ENCODE measurements at places on chromosomes 7 and 10. TPM values are rescaled to one million over a fixed set of nuclear protein-coding genes. Genes with fewer than 3 reads are reported as not detected.

GRCh38 chr7:553636-554111 is 34.0 kb upstream of the PDGFA start:
- no peak for DNase-seq

Gene IFIT1B
- total RNA-seq = not detected

Gene AASS
- total RNA-seq = 63.0 TPM

- DNase-seq = peak; percentile 58
Observed at GRCh38 chr7:44348300-44348699, 22.9 kb upstream of the CAMK2B start.

DNA sequence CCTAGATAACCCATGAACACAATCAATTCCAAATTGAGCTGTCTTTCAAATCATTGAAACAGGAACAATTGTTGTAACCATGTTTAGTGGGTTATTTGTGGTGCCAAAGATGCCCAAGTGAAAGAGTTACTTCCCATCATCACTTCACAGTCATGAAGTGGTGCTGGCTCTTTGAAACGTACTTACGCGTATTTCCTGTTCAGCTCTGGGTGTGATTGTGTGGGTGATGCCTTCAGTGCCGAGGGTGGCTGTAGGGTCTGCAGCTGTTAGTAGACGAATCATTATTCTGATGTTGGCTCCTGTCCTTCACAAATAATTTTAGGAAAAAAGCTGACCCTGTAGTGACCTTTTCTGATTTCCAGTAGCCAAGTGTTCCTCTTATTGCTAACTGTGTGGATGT is 323.1 kb upstream of the KIAA1217 start:
- no peak for DNase-seq

DNA sequence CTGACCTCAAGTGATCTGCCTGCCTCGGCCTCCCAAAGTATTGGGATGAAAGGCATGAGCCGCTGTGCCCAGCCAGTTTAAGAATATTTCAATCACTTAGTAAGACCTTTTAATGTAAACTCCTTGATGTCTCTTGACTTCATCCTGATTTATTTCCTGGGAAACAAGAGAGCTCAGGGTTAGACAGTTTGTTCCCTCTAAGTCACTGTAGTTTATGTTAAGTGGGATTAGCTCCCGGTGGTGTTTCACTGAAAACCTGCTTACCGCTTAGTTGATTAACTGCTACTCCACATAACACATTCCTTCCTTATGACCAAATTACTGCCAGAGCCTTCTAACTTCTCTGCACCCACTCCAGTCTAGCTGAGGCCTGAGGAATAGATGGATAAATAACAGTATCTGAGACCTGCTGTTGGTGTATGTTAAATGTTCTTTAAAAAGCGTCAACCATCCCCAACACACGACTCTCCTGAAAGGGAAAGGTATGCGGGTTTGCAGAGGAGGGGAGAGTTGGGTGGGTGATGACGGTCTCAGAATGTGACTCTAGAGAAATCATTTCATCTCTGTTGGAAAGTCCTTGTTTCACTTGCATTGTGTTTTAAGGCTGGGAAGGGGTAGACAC is 48.7 kb downstream of the CREB3L2 start:
- peak; percentile 99 for DNase-seq

DNA sequence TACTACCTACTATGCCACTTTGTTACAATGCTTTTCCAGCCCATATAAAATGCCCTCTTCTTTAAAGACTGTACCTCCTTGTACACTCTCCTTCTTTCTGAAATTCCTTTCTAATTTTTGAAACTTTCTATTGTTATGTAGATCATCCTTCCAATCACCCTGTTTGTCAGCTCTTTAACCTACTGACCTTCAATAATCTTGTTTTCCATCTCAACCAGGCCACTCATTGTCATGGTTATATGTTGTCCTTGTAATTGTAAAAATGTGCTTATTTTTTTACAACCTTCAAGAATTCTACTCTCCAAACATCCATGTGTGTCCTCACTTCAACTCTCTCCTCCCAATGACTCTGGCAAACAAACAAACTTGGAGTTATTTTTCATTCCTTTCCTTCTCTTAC is 1172.6 kb upstream of the CELF2 start:
- DNase-seq = no peak

DNA sequence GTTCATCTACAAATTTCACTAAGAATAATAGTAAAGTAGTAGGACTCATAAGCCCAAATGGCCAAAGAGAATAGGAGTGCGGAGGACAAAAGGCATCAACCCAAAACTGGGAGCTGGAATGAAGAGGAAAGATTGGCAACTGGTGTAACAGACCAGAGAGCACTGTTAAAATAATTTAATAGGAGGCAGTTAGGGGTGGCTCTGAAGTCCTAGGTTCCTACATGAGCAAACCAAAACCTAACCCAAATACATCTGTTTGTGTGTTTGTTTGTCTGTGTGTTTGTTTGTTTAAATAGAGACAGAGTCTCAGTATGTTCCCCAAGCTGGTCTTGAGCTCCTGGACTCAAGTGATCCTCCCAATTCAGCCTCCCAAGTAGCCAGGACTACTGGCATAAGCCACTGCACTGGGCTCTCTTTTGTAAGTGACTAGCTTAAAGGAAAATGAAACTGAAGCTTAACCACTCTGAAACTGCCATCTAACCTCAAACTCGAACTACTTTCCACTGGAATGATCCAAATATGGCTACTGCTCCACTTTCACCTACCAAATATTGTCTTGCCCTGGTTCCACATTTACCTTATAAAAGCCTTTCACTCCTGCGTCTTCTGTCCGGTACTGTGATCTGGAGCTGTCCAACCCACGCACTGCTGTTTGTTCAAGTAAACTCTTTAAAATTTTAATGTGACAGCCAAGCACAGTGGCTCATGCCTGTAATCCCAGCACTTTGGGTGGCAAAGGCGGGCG is 94.9 kb downstream of the AKR1D1 start:
- DNase-seq = no peak

Gene ERCC6
- total RNA-seq = 16.1 TPM

GRCh38 chr7:93779115-93779514 is 111.4 kb downstream of the TFPI2 start:
- no peak for DNase-seq

Gene SFTPA2
- not detected for total RNA-seq

Gene CACNB2
- 1.3 TPM for total RNA-seq

DNA sequence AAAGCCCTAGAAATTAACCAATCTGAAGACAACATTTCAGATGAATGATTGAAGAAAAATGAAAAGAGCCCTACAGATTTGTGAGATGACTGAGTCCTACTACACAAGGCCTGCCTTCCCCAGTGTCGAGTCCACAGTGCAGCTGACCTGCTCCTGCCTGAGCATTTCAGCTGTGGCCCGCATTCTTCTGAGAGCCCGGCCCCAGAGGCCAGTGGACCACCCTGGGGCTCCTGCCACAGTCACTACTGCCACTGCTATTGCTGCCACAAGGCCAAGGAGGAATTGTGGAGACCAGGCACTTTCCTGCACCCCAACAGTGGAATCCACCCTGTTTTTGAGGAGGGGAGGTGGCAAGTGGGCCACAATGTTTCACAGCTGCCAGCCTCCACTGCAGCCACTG is 19.6 kb upstream of the ZNF735 start:
- DNase-seq = no peak

Gene TMEM176A
- not detected for total RNA-seq

DNA sequence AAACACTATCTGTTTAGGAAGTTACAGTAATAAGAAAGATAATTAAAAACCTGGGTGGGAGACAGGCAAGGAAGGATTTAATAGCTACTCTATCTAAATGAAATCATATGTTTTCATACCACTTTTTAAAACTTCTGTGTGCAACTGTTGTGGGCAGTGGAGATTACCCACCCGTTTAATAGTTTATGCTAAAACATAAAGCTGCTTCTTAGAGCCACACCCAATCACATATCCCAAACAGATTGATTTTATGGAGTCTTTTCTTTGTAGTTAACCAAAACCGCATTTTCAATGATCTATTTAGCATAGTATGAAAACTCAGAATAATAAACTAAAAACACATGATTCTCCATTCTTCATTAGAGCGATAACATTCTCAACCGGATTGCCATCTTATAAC is 304.1 kb downstream of the AGMO start:
- DNase-seq = no peak

- DNase-seq = peak; percentile 91
Observed at GRCh38 chr7:7761974-7762779, 43.8 kb upstream of the RPA3 start.

DNA sequence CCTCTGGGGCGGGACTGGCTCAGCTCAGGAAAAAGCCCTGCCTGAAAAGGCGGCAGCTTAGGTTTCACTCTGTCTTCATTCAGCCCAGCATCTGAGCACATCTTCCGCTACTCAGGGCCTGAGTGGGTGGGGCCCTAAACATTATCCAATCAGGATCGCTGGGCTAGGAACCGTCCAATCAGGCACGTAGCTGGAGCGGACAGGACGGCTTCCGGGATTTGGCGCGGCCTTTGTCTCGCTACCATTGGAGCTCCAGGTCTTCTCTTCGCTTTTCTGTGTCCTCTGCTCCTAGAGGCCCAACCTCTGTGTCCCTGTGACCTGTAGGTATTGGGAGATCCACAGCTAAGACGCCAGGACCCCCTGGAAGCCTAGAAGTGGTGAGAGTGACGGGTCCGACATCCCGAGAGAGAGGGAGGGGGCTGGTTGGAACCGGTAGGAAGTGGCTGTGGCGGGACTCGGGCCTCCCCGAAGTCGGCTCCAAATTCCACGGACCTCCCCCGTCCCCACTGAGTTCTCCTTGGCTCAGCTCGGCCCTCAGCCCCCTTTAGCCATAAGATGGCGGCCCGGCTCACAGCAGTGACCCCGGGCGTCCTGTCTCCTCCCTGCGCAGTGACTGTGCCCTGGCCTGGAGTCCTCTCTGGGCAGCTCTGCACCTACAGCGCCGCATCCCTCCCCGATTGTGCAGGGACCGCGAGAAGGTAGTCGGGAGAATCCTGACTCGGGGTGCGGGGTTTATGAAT is 99.1 kb downstream of the ZNF680 start:
- peak; percentile 51 for DNase-seq
